NCI-H774 (cell line): ENCODE measurements at places on chromosomes 3 and 15.

DNA sequence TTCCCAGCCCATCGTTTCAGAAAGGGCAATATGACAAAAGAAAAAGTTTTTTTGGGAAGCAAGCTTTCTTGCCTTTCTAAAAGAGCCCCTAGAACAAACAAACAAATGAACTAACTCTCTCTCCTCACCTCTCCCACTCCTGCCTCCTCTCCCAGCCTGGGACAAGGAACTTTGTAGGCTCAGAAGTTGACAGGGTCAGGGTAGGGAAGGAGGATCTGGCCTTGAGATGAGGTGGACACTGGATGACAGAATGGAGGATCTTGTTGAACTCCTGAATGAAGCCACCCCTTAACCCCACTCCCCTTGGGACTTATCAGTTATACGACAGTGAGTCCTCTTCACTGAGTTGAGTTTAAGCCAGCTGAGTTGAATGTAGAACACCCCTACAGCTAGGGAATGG, 1.6 kb upstream of the ITGA11 start:
- DNase-seq, result no peak

- DNase-seq, result no peak
Observed at GRCh38 chr3:6717026-6717943, 143.6 kb upstream of the GRM7 start.

DNA sequence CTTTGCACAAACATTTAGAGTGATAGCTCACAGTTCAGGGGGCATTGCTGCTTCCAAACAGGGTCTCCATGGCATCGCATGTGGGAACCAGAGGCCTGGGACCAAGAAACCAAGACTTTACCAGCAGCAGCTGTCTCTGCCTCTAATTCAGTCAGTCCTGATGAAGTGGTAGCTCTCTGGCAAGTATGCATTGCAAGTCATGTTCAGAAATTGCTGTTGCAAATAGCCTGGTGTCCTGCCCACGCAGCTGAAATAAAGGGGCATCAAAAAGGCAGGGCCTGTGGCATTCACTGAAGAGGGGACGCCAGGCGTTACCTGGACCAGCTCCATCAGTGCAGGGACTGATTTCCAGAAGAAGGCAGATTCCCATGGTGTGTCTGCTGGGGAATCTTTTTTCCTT, 121.3 kb downstream of the CD47 start:
- DNase-seq, result no peak

- no peak for DNase-seq
Observed at GRCh38 chr3:179068779-179069530, 2.7 kb downstream of the ZMAT3 start.
